ENCODE measurements at places on chromosomes 4 and X.

DNA sequence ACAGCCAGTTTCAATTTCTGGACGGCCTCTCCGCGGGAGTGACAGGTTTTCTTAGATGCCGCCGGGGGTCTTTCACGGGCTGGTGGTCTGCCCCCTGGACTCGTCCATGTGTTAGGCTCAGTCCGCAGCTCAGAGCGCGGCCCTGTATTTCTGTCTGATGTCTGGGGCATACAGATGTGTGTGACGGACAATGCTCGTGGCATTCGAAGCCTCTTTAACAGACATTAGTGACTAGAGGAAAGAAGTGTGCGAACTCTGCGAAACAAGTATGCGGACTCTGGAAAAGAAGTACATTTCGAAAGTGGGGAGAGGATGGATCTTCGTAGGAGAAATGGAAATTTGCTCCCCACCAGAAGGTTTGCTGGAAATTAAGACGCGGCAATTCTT is 793 bp upstream of the DCUN1D4 start:
- no peak for DNase-seq

GRCh38 chrX:18102006-18102405 is 118.7 kb downstream of the BEND2 start:
- DNase-seq, result no peak

- no peak for DNase-seq
Observed at GRCh38 chr4:2968381-2968780, 5.0 kb downstream of the GRK4 start.

GRCh38 chrX:100447655-100448397 is 37.8 kb upstream of the PCDH19 start:
- peak; percentile 32 for DNase-seq

DNA sequence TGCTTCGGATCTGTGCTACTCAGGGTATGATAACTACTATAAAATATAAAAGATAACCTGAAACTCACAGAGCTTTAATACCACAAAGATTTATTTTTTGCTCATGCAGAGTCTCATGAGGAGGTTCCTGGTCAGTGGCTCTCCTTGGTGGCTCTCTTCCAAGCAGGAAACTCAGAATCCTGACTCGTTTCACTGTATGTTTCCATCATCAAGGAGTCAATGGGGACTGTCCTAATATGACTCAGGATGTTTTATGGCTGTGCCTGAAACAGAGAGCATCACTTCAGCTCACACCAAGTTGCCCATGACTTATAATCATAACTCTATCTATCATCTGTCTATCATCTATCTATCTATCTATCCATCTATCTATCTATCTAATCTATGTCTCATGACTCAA is 620.8 kb upstream of the NR3C2 start:
- no peak for DNase-seq

DNA sequence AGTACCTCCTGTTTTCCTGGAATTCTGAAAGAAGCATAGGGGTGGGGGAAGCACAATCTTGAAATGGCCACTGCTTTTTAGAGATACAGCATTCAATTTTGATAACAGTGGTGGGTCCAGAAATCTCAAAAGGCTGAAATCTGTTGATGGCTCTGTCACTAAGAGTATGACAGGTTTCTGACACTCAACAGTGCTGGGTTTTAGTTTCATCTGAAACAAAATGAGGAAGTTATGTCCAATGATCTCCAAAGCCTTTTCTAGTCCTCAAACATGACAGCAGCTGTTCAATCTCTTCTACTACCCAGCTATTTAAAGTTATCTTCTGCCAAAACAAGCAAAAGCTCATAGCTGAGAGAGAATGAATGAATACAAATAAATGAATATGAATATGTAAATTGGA is 110.5 kb downstream of the IL1RAPL1 start:
- DNase-seq, result no peak

DNA sequence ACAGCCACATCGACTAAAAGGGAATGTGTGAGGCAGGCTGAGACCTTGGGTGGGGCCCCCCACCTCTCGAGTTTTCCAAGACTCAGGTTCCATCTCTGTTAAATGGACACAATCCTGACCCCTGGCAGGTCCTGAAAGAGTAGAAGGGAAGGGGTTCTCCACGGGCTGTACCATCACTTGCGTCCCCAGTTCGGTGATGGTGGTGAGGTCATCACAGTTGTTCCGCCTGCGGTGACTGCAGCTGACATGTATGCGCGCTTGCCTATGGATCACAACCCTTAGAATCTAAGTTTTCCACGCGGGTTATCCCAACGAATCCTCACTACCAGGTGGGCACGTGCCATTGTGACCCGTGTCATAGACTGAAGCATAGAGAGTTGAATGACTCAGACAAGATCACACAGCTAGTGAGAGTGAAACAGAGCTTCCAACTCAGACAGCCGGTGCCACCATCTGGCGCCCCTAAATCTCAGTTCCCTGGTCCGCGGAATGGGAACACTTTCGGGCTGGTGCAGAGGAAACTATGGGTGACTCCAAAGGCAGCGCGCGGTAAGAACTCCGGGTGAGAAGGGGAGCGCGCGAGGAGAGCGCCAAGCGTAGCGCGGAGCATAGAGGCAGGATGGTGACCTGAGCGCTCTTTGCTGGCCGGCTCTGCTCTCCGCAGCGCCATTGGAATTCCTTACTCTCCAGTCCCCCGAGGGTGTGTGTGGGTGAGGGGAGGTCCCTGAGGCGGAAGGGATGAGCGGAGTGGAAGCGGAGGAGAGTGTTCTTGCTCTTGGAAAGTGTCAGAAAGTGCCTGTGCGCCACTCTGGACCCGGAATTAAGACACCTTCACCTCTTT is 10.5 kb downstream of the MSX1 start:
- no peak for DNase-seq

GRCh38 chr4:95248720-95249425 is 299.9 kb downstream of the UNC5C start:
- DNase-seq, result no peak

GRCh38 chrX:78104447-78105176 is 564 bp downstream of the PGK1 start:
- peak; percentile 71 for DNase-seq

DNA sequence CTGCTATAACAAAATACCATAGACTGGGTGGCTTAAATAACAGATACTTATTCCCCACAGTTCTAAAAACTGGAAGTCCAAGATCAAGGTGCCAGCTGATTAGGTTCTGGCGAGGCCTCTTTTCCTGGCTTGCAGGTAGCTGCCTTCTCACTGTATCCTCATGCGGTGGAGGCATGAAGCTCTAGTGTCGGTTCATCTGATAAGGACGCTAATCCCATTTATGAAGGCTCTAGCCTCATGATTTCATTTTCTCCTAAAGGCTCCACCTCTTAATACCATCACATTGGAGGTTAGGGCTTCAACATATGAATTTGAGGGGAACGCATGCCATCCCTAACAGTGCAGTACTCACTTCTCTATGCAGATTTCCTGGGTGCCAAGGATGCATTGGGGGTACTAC is 57.9 kb upstream of the STIM2 start:
- no peak for DNase-seq

GRCh38 chr4:71266090-71266794 is 72.6 kb upstream of the SLC4A4 start:
- no peak for DNase-seq

DNA sequence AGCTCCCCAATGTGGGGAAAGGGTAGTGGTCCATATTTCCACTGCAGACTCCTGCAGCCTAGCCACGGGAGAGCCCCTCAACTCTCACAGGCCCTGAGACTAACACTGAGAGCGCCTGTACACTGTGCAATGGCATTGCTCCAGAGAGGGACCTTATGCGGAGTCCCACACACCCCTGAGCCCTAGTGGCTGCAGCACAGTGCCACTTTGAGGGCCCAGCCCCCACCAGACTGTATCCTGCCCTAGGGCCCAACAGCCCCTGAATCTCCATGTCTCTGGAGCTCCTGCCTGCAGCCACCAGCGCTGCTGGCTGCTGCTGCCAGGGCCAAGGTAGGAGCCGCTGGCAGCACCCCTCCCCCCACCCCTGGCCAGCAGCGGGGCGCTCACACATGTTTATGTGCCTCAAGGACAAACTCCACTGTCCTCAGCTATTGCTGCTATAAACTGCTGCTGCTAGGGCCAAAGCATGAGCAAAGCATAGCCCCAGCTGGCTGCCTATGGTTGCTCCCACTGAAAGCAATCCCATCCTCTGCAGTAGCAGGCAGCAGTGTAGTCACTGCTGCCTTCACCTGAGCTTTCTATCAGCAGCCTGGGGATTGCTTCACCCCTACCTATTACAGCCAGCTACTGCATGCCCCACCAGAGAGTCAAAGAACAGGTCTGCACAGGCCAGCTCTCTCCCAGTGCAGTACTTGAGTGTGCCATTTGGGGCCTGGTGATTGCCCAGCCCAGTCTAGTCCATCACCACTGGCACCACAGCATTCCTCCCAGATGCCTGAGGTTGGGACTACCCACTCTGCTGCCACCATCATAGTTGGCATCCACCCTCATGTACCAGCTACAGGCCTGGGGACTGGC is 24.3 kb downstream of the TMEM154 start:
- no peak for DNase-seq

DNA sequence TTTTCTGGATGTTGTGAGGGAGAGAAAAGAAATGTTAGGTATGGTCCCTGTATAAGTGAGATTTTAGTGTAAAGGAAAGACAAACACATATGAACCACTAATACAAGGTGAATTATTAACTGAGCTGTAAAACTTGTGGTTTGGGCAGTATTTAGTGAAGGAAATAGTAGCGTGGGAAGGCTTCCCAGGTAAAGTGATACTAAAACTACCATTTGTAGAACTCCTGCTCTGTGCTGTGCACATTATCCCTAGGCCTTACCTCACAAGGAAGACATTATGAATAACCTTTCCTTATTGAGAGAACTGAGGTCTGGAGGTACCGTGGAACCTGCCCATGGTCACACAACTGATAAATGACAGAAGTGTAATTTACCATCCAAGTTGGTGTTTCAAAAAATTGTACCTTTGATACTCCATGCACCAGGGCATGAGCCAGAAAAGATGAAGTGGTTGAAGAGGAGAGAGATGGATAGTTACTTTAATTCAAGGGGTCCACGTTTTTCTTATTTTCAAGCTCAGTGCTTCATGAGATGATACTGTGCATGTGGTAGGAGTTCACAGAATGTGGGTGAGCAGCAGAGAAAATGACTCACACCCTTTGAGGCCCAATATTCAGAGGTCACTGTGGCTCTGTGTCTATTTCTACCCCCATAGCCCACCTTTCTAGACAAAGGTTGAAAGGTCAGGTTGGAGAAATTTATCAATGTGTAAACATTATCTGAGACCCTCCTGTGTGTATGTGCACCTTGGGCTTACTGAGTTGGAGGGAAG is 2.6 kb upstream of the VSIG4 start:
- no peak for DNase-seq

- DNase-seq, result no peak
Observed at GRCh38 chrX:130874751-130875150, 28.3 kb downstream of the ENOX2 start.

DNA sequence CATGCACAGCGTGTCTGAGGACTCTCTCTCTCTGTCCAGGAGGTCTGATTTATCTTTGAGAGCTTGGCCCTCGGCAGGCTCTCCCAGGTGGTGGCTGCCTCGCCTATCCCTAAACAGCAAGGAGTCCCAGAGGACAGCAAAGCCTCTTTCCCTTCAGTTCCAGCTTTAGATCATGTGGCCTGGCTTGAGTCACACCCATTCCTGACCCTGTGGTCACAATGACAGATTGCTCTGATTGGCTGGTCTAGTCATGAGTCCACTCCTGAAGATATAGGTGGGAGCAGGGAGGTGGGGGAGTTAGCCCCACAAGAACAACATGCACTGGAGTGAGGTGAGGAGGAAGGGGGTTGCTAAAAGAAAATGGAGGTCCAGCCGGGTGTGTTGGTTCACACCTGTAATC is 12.1 kb upstream of the PORCN start:
- no peak for DNase-seq

DNA sequence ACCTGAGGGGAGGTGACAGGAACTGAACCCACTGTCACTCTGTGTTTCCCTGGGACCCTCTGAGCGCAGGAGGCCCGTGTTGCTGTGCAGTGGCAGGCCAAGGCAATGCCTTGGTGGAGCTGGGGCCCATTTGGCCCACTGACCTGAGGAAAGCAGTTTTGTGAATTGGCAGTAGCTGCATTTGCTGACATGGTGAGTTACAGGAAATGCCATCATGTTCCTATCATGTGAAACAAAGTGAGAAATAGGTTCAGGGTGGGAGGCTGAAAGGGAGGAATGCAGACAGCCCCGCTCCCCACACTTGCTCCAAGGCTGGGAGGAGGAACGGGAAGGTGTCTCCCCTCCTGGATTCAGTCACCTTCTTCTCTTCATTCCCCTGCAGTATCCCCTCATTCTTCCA is 146.1 kb downstream of the PTTG2 start:
- no peak for DNase-seq

- DNase-seq, result peak; percentile 16
Observed at GRCh38 chr4:93865650-93866049, 37.1 kb downstream of the ATOH1 start.

DNA sequence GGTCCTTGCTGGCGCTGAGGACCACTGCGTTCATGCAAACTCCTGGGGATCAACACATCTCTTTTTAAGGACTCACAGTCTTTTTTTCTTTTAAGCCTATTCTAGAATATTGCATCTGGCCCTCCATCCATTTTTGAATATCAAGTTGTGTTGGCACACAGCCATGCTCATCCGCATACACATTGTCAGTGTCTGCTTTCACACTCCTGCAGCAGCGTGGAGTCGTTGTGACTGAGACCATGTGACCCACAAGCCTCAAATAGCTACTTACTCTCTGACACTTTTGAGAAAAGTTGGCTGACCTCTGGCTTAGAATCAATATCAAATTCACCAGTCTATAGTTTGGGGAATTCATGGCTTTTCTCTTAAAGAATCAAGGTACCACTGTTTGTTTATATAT is 191.8 kb upstream of the S100G start:
- DNase-seq, result no peak

DNA sequence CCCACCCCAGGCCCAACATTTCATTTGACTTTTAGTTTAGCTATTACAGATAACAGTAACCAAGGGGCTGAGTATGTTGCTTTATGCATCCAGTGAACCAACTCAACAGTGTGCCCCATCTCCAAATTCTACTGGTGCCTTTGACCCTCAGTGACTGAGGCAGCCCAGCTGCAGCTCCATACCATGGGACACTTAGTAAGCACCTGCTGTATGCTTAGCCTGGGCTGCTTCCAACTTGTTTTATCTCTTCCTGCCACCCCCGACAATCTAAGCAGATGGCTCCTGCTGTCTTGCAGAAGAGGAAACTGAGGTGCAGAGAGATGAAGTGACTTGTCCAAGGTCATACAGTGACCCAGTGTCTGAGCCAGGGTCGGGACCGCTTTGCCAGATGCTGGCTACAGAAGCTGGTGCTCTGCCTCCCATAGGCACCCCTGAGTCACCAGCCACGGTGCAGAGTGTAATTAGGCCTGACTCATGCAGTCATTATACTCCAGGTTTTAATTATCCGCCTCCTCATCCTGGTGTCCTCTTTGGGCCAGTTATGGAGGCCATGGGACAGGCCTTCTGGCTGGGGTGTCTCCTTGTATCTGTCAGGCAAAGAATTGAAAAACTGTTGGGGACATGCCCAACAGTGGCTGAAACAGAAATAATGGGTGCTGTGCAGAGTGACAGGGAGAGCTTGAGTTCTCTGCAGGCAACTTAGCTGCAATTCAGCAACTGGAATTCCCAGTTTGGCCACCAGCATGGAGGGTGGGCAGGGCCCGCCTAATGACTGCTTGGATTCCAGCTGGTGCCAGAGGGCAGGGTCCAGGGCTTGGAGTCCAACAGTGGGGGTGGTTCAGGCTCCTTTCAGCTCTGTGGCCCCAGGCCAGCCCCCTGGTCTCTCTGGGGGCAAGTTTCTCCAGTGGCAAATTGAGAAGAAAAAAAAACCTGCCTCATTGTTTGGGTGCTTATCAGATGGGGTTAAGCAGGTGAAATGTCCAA is 8.2 kb upstream of the GPR78 start:
- no peak for DNase-seq
